Caki2 (cell line): ENCODE measurements at places on chromosomes 12 and 14.

- DNase-seq = no peak
Observed at GRCh38 chr14:52220924-52221811, 46.3 kb upstream of the PTGDR start.

DNA sequence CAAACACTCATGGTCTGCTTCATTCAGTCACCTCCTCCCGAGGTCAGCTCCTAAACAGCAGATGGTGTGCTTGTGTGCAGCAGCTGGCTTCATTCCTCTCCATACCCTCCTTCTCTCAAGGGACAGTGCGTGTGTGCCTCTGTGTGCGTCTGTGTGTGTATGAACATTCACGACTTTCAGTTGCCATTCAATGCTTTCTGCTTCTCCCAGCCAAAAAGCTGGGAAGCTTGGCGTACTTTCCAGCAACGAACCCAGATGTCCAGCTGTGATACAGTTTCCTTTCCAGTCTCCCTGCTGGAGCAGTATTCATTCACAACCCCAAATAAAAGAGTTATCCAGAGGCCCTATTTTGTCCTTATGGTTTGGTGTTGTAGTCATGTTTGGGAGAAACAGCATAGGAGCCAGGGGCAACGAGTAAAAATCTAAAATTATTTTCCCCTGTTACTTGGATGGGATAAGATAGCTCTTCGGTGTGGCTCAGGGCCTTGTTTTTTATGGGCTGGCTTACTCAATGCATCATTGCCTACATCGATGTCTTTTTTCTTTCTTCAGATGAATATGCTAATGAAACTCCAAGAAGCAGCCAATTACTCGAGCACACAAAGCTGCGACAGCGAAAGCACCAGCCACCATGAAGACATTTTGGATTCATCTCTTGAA is 379.3 kb downstream of the NAV3 start:
- no peak for DNase-seq

- DNase-seq = peak; percentile 10
Observed at GRCh38 chr12:1421091-1421846, 173.1 kb downstream of the FBXL14 start.

GRCh38 chr14:90585106-90585505 is 188.3 kb downstream of the CALM1 start:
- no peak for DNase-seq

- DNase-seq = no peak
Observed at GRCh38 chr12:130880411-130880885, 8.6 kb downstream of the RAN start.

DNA sequence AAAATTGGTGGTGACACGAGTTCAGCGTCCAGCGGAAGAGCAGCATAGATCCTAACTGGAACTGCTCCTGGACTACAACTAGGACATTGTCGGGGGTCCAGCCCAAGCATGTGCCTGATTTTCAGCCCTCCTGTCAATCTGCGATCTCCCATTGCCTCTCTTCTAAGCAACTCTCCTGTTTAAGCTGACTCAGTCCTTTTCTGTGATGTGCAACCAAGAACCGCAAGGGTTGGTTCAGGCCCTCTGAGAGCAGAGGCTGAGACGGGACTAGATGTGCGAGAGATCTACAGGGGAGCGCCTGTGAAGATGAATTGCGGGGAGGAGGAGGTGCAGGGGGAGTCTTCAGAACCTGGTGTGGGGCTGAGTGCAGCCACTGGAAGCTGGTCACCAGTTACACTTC is 3.7 kb upstream of the PAPLN start:
- no peak for DNase-seq

DNA sequence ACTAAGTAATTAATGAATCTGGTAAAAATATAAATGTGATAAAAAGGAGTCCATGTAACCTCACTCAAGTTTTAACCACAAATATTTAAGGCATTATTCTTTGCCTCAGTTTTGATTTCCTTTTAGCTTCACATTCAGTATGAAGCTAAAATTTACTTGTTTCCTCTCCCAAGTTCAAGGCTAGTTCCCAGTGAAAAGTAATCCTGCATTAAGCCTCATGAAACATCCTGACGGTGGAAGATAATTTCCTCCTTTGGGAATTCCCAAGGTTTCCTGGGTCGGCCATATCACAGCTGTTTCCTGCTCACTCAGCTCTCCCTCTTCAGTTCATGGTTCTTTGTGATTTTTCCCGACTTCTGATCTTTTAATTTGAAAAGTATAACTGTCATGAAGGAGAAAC is 1256.8 kb upstream of the FLRT2 start:
- no peak for DNase-seq

GRCh38 chr14:94738751-94739150 is 31.2 kb downstream of the GSC start:
- no peak for DNase-seq

DNA sequence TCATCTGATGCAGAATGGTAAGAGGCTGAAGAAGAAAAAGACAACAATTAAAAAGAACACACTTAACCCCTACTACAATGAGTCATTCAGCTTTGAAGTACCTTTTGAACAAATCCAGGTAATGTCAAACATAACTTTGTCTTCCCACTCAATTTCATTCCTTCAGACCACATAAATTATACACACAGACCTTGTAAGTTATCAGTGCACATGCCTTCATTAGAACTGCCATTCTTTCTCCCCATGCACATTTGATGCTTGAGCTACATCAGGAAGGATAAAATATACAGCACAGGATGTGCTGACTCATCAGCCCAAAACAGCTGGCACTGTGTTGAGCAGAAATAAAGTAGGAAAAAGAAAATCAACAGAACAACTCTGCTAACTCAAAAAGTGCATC is 246.7 kb downstream of the PAWR start:
- peak; percentile 59 for DNase-seq

- no peak for DNase-seq
Observed at GRCh38 chr12:57893431-57894353, 47.2 kb upstream of the CTDSP2 start.
